ENCODE measurements at places on chromosomes 2 and 18.

DNA sequence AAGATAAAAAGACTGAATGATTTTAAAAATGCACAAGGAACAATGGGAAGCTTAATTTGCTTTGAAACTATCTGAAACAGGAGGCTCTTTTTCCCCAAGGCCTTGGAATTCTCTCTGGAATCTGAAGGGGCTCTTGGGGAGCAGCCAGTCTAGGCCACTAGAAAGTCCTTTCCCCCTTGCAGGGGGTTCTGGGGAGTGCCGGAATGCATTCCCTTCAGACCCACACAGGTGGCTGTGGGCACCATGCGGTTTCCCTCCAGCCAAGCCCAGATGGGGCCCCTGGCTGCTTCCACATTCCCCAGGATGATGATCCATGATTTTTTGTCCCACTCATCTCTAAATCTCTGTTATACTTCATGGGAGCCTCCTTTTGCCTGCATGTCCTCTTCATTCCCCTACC is 10.7 kb downstream of the GPR45 start:
- no peak for DNase-seq

- DNase-seq = no peak
Observed at GRCh38 chr2:240146627-240147278, 6.3 kb upstream of the OTOS start.

- DNase-seq = no peak
Observed at GRCh38 chr2:100352521-100352920, 30.2 kb upstream of the LONRF2 start.

DNA sequence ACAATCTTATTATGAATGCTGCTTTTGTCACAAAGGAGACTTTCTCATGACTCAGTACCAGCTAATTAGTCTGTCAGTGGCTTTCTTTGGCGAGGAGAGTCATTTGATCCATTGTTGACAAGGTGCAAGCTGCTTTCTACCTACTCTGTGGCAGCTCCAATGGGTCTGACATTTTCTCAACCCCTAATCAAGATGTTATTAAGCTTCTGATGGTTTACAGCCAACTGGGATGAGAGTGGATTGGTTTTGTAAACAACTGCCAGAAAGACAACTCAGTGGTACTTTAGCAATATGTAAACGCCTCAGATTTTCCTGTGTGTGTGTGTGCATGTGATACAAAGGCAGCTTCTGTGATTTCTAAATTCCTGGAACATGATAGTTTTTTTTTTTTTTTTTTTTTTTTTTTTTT is 8.2 kb upstream of the CLIP4 start:
- no peak for DNase-seq

DNA sequence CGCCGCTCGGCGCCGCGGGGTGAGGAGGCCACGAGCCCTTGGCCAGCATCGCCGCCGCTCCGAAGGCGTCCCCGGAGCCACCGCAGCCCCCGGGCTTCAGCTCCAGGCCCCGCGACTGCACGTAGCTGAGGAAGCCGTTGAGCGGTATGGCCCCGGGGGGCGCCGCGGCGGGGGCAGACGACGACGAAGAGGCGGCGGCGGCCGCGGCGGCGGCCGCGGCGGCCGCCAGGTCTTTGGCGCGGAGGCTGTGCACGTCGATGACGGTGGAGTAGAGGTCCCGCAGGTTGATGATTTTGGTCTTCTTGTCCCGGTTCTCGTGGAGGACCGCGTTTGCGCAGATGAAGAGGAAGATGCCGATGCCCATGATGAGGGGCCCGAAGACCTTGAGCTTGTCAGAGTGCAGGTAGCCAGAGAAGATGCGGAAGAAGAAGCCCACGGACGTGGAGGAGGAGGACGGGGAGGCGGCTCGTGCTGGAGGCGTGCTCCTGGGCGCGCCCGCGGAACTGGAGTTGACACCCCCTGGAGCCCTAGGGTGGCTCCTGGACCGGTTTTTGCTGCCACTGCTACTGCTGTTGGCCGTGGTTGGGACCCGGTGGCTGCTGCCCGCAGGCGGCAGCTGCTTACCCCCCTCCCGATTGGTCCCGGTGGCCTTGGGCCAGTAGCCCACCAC is 4.0 kb downstream of the TMEM200C start:
- DNase-seq = no peak

- no peak for DNase-seq
Observed at GRCh38 chr2:207633686-207634085, 8.5 kb upstream of the METTL21A start.

DNA sequence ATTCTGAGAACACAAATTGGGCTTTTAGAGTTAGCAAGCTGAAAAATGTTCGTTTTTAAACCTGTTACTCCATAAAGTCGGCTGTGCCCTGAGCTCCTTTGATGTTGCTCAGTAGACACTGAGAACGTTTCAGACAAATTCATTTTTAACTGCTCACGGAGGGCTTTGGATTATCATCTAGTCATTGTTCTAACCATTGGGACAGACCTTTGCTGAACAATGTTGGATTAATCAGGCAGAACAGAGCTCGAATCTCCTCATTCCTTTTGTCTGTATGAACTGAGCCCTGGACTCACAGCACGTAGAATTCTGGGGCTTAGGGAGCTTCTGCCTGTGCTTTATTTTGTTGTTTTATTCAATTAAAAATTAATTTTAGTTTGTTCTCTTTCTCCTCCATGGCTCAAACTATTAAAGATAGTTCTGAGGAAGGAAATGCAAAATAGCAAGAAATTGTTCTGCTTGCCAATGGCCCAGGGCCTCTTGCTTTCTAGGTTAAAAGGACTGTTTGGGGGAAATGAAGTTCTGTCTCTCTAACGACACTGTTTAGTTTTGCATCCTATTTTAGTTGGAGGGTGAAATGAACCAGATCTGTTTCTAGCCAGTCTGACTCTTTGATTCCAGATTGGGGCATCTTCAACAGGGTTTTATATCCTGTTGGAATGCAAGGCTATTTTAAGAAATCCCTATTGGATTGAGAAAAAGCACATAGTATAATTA is 114.7 kb upstream of the CXCR4 start:
- no peak for DNase-seq

- DNase-seq = peak; percentile 77
Observed at GRCh38 chr2:11175293-11175795, 20.1 kb downstream of the SLC66A3 start.

- no peak for DNase-seq
Observed at GRCh38 chr18:69763002-69763401, 184.7 kb downstream of the CD226 start.

DNA sequence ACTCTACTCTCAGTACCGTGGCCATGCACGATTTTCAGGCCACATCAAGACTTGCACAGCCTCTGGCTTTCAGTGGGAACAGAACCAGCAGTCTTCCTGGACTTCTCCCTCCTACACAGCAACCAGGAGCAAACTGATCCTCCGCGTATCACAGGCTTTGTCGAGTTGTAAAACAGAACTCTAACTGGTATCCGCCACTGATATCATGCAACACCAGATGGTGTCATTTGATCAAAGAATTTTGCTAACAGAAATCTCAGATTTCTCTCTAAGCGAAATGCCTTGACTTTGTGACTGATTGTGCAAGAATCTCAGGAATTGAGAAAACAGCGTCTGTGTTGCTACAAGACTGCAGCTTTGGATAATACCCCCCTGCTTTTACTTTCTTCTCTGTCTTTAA is 85.7 kb downstream of the COPS8 start:
- DNase-seq = peak; percentile 50

DNA sequence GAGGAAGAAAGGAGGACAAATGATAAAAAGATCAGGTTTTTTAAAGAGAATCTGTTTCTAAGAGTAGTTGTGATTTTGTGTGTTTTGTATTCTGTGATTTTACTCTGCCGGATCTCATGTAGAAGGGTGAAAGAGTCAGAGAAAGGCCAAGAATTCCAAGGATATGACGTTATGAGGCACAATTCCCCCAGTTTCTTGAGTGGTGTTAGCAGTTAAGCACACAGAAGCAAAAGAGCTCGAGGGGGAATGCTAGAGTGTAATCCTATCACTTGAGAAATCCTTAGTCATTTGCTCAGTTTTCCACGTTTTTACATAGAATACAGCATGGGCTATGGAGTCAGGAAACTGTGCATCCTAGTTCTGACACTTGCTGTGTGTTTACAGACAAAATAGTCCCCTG is 34.8 kb downstream of the METTL4 start:
- DNase-seq = no peak

GRCh38 chr2:76204048-76204447 is 493.3 kb upstream of the GCFC2 start:
- DNase-seq = no peak

DNA sequence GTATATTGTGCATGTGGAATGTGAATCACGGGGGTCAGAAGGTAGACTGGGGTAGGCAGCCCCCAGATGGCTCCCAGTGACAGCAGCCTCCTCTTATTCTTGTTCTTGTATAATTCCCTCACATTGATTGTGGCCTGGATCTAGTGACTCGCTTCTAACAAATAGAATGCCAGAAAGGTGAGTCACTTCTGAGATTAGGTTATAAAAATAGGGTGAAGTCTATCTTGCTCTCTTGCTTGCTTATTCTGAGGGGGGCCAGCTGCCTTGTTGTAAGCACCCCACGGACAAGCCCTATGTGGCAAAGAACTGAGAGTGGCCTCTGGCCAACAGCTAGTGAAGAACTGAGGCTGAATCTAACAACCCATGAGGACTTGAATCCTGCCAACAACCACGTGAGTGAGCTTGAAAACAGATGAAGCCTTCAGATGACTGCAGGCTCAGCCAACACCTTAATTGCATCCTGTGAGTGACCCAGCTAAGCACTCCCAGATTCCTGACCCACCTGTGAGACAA is 15.6 kb upstream of the RMND5A start:
- DNase-seq = no peak

DNA sequence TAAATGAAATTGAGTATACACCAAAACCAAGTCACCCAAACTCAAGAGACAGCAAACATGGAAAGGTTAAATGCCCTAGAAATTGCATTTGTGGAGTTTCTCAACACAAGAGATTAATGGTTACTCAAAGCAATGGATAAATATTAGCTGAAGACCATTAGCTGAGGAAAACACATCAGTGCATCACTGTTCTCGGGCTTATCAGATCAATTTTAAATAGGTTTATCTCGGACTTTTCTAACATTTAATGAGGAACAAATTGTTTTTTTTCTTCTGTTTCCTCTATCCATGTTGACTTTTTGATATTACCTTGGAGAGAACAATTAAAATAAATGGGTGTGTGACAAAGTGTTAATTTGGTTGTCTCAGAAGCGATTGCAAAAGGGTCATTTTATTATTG is 105.4 kb upstream of the PIK3C3 start:
- DNase-seq = no peak

GRCh38 chr18:34956663-34957062 is 84.5 kb upstream of the MAPRE2 start:
- DNase-seq = no peak

GRCh38 chr2:26754972-26755670 is 9.0 kb upstream of the SLC35F6 start:
- no peak for DNase-seq

GRCh38 chr2:37645836-37646235 is 25.6 kb downstream of the CDC42EP3 start:
- no peak for DNase-seq

DNA sequence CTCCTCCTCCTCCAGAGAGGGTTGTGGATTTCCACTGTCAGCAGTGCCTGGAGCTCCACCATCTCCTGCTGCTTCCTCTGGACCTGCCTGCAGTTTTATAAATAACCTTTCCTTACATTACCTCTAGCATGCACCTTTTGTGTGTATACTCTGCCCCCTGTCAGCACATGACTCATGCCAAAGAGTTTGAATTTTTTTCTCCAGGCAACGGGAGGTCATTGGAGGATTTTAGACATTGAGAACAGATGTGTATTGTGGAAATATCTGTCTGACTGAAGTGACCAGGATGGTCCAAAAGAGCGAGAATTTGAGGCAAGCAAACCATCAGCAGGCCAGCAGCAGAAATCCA is 31.7 kb downstream of the IL37 start:
- no peak for DNase-seq

GRCh38 chr2:19098467-19099160 is 259.8 kb downstream of the OSR1 start:
- DNase-seq = no peak

DNA sequence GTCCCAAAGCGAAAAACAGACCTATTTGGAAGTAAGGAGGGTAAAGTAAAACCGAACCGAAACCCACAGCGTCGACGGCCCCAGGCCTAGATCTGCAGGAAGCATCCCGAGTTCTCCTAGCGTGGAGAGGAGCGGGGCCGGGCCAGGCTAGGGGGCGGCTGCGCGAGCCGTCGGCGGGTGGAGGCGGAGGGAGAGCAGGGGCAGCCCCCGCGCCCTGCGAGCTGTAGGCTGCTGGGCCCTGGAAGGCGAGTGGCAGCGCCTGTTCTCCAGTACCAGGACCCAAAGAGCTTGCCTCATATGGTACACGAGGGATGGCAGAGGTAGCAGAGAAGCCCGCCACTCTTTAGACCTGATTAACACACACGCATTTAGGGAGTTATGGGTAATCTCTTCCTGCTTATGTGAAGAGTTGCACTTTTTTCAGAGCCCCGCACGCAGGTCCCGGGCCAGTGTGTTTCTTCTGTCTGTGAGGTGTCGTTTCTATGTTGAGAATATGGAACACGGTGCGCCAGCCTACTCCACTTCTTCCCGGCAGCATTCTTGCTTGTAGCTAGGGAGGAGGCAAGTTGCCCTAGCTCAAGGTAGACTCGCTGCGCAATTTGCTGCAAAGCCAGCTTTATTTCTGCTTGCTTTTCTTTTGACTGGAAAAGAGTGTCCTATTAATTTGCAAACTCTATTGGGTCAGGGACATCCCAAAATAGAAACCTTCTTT is 71.1 kb downstream of the ARHGEF33 start:
- no peak for DNase-seq

DNA sequence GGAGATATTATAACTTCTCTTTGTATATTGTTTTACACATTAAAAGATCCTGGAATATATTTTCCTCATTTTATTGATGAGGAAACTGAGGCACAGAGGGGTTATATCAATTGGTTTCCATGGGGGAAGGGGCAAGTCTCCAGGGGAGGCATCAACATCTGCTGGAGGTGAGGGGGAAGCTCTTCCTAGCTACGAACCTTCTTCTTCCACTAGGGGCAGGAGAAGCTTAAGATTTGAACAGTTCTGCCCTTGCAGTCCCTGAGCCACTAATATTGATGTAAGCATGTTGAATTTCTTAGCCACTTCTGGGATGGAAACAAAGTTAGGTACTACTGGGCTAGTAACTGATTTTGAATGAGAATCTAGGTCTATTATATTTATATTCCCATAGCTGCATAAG is 140.1 kb upstream of the AQP4 start:
- DNase-seq = no peak

- DNase-seq = peak; percentile 77
Observed at GRCh38 chr2:236180831-236181453, 12.8 kb upstream of the GBX2 start.

GRCh38 chr2:237196866-237197618 is 111.4 kb downstream of the COPS8 start:
- DNase-seq = no peak

DNA sequence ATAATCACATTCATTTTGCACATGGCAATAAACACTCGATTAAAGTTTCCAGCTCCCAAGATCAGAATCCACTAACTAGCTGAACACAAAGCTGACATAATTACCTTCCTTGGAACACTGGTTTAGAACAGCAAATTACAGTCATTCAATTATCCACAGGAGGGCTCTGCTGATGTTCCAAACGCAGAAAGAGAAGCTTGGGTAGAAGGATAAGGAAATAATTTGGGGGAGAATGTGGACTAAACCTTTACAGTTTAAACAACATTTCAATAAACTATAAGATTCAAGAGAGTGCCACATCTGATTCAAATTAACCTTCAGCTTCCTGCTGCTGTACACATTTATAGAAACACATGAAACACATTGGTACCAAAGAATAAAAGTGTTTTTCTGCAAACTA is 67.8 kb upstream of the ARL4C start:
- peak; percentile 91 for DNase-seq
